Stimulated activated CD8-positive, alpha-beta memory T cell treated with anti-CD3 and anti-CD28 coated beads, Interleukin-4, amount 100 ng/mL, for 24 hours (primary cell): ENCODE measurements at places on chromosomes 3 and 15.

DNA sequence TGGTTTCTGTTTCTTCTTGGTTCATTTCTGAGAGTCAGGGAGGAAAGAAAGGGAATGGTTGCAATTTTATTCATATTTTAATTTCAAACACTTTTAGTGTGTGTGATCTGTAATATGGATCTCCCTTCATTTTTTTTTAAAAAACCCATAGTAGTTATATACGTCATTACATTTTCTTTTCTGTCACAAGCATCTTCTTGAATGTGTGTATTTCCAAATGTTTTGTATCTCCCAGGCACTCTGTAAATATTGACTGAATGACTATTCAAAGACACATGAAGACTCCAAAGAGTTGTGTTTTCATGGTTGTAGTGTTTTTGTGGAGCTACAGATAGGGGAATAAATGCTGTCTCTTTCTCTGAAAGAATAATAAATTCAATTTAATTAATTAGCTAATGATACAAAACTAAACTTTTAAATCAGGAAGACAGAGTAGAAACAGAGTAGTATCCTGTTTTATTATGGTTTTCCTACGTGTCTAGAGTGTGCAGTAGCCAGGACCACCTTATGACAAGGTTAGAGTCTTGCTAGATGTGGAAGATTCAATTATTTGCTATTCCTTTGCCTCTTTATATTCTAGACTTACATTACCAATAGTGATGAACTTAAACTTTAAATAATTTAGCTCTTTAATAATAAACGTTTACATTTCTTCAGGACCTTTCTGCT lies 35.5 kb downstream of the NECTIN3 start:
- no peak for DNase-seq

DNA sequence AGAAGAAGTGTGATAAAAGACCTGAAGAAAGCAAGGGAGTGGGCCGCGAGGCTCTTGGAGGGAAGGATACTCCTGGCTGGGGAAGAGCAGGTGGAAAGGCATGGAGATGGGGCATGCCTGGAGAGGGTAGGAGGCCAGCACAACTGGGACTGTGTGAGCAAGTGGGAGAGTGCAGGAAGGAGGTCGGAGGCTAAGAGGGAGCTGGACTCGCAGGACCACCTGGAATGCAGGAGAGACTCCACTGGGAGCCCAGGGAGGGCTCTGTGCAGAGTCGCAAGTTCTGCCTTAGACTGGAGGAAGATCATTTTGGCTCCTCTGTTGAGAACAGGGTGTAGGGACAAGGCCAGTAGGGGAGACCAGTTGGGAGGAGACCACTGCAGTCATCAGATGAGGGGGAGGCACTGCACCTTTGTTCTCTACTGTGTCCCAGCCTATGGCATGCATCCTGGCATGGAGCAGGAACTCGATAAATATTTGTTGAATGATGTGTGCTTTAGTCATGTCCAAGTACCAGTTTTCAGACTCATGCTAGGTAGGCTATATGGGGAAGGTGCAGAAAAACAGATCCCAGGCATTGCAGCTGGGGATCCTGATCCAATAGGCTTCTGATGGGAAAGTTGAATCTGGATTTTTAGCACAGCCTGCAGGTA lies 13.7 kb downstream of the FAM107A start:
- no peak for DNase-seq

DNA sequence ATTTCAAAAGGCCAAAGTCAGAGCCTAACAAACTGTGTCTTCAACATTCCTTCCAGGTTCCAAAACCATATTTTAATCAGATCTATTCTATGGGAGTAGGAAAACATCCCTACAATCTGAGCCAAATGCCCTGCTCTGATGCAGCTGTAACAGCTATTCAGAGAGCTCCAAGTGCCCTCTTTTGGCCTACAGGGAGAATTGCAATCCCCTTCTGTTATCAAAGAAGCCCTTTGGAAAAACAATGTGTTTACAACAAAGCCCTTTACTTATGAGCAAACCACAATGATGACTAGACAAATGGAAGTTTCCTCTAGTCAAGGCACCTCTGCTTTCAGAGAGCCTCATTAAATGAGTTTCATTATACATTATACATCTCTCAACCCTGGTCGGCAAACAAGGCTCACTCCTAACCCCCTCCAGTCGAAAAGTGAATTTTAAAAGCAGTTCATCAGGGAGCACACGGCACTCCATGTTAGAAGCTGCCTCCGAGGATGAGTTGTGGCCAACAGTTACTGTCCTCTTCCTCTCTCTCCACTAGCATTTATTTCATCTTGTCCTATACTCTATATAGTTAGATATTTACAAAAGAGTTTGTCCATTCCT lies 42.6 kb upstream of the TMCO5A start:
- DNase-seq: no peak

DNA sequence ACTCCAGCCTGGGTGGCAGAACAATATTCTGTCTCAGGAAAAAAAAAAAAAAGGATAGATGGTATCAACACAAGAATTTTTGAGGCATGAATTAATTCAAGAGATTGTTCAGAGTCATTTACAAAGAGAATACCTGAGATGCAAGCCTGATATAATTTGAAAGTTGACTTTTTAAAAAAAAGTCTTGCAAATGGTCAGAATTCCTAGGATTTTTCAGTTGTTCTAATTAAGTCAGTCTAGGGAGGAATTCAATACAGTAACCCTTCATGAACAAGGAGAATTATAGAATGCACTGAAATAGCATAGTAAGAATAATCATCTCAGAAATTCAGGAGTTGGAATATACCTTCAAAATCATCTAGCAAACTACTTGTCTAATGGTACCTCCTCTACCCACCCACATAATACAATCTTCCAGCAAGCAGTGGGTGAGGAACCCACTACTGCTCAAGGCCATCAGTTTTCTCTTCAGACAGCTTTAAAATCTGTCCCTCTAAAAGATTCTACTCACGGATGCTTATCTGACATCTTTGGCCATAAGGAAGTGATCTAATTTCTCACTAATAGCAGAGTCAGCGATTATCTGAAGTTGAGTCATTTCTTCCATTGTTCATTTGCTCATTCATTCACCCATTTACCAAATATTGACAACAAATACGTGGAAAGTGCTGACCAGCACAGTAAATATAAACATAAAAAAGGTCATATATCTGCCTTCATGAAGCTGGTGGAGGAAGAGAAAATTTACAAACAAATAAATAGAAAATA lies 159.6 kb downstream of the GREM1 start:
- no peak for DNase-seq

- no peak for DNase-seq
Observed at GRCh38 chr15:57861815-57862586, 155.5 kb downstream of the POLR2M start.

GRCh38 chr3:67983166-67983565 lies 328.8 kb upstream of the SUCLG2 start:
- no peak for DNase-seq

- DNase-seq: no peak
Observed at GRCh38 chr3:171156401-171157010, 130.0 kb upstream of the SLC2A2 start.

- no peak for DNase-seq
Observed at GRCh38 chr3:184597829-184598573, 36.4 kb downstream of the EPHB3 start.

- no peak for DNase-seq
Observed at GRCh38 chr15:86493884-86494283, 414.2 kb downstream of the AGBL1 start.

DNA sequence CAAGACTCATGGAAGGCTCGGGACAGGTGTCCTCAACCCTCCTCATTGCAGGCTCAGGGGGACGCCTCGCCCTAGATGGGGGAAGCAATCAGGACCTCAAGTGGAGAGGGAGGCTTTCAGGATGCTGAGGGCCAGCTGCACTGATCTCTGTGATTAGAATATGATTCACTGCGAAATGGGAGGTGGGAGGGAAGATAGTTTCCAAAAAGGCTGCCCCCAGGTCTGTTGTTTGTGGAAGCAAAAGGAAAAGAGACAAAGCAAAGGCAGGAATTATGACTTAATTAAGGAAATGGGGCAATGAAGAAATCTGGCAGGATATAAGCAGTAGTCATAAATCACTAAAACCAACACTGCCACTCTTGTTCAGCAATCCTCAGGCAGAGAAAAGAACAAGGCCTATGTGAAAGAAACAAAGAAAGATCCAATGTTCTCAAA lies 85.6 kb upstream of the ABHD17C start:
- no peak for DNase-seq

GRCh38 chr15:90062462-90062932 lies 39.8 kb downstream of the IDH2 start:
- DNase-seq: no peak

DNA sequence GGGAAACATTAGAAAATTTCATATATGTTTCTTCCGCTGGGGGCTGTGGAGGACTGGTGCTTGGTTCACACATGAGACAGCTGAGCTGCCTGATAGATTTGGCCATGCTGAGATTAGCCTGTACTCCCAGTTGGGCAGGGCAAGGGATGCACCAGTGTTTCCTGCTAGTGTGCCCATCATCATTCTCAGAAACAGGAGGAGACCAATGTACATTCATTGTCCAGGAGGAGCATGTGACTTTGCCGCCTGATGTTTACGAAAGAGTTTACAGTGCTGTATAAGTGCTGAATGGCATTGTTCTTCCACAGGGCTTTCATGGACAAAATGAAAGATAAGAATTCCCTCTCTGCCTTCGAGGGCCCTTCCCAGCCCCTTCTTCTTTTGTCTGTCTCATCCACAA lies 311.1 kb upstream of the THBS1 start:
- no peak for DNase-seq

GRCh38 chr15:96585484-96586386 lies 255.2 kb downstream of the NR2F2 start:
- no peak for DNase-seq

DNA sequence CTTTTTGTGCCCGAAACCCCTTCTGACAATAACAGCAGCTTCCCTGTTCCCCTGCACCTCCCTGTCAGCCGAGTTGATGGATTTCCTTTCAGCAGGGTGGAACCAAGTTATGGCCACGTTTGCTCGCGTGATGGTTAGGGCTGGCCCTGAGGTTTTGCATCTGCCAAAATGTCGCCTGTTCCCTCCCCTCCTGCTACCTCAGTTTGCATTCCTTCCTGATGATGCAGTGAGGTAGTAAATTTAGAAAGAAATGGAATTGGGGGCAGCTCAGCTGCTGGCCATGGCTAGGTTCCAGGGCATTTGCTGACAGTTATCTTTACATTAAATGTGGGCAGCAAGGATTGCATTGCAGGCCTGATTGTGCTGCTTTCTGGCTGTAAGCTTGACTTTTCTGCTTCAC lies 13.2 kb downstream of the LIMD1 start:
- DNase-seq: no peak

DNA sequence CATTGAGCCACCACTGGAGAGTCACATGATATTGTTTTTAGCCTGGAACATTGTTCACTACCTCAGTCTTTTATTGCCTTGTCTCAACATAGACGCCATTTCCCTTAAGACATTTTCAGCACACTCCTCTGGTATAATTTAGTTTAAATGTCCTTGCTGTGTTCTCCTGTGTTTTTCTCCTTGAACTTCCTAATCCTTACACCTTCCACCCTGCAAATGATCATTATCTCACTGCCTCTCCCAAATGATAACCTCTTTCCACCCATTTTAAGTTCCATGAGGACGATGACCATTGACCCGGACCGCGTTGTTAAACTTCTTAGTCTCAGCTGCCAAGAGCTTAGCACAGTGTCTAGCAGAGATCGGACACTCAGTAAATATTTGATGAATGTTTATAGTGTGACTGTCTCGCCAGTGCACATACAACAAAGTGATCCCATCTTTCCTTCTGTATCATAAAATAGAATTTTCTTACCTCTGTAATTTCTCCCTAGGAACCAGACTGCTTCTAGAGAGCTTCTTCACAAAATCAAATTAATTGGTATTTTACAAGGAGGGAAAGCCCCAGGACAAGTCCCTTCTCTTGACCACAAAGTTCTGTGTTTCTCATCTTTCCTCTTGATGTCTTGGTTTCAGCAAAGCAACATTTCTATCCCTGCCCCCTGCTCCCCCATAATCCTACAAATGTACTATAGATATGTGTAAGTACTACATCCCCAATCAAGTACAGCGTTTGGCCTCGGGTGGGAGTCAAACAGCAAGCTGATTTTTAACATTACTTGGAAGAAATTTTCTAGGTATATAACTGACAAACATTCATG lies 429.6 kb downstream of the LPP start:
- DNase-seq: peak; percentile 26

- no peak for DNase-seq
Observed at GRCh38 chr3:102000620-102001209, 151.4 kb downstream of the NFKBIZ start.

GRCh38 chr3:49841806-49842205 lies 14.6 kb downstream of the TRAIP start:
- no peak for DNase-seq

- no peak for DNase-seq
Observed at GRCh38 chr3:105360003-105360402, 6.7 kb upstream of the ALCAM start.

DNA sequence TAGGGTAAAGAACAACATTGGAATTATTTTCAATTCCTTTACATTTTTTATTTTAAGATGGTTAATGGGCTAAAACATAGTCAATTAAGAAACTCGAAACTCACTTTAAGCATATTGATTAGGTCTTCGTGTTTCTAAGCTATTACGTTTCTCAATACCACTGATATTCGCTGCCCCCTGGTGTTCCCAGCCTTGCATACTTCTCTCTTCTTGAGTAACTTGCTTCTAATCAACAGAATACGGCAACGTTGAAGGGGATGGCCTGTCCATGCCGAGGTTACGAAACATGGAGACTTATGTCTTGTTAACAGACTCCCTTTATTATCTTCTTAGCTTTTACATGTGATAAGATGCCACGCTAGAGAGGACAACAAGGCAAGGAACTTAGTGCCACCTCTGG lies 43.6 kb downstream of the ROBO1 start:
- DNase-seq: no peak

DNA sequence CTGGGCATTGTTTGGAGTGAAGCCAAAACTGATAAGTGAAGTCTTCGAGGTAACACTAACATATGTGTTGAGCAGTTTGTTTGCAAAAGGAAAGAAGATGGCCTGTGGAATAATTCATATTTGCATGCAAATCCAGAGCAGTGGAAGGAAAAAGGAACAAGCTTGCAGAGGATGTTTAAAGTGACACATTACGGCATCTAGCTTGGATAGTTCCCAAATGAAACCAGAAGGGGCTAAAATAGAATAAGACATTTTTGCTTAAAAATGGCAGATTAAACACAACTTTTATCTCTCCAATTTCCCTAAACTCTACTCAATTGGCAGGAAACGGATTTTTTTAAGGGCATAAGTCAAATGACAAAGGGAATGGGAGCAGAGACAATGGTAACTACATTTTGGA lies 25.4 kb upstream of the RYK start:
- DNase-seq: no peak

DNA sequence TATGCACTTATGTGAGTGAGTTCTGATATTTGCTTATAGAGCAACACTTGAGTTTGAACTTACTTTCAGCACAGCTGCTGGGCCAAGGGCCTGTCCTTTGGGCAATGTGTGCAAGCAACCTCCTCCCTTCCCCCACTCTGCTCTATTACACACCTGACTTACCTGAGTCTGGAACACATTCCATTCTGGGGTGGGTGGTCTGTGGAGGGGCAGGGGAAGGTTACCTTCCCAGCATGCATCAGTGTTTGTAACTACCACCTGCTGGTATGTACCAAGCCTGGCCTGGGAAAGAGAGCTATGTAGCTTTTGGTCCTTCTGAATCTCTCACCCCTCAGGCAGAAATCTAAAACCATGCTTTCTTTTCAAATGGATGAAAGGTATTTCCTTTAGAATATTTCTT lies 103.0 kb downstream of the ISL2 start:
- no peak for DNase-seq

GRCh38 chr3:128841926-128842920 lies 37.2 kb upstream of the ACAD9 start:
- DNase-seq: no peak
